Left cardiac atrium (tissue), 4 donors: ENCODE measurements at places on chromosomes 7 and 10.

- DNase-seq = no peak
Measured at GRCh38 chr7:123647106-123647730, 8.4 kb upstream of the LMOD2 start.

GRCh38 chr10:50417486-50417885, 166.2 kb upstream of the ASAH2 start:
- DNase-seq = no peak

DNA sequence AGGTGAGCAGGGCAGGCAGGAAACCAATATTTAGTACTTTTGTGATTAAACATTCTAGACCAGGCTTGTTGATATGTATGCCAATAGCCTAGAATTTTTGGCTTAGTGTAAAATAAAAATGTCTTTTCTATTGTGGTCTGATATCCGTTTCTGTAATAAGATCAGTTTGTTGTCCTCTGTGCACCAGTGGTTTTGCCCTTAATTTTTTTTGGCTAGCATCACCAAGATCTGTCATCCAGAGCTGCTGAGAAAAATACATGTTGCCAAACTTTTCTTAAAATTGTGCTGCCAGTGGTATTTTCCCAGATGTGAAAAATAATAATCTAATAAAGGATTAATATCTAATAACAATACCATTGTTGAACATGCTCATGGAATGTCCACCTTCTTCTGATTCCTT, 115.6 kb downstream of the TWIST1 start:
- no peak for DNase-seq

GRCh38 chr10:17031637-17032635, 97.7 kb downstream of the CUBN start:
- DNase-seq = no peak
